Panc1 (cell line): ENCODE measurements at places on chromosomes 6 and 20.

GRCh38 chr6:145816392-145816791, 1.8 kb upstream of the FBXO30 start:
- no peak for DNase-seq

DNA sequence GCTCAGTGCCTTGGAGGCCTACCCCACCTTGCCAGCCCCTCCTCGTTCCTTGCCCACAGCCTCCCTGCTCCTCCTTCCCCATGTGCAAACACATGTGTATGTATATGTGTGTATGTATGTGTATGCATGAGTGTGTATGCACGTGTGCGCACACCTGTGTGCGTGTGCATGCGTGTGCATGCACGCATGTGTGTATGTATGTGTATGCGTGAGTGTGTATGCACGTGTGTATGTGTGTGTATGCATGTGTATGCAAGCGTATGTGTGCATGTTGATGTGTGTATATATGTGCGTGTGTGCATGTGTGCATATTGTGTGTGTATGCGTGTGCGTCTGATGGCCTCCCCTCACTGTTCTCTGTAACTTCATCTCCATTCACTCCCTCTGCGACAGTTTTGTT, 74.7 kb downstream of the SRC start:
- no peak for DNase-seq

GRCh38 chr6:125104425-125104824, 49.1 kb upstream of the TPD52L1 start:
- no peak for DNase-seq

DNA sequence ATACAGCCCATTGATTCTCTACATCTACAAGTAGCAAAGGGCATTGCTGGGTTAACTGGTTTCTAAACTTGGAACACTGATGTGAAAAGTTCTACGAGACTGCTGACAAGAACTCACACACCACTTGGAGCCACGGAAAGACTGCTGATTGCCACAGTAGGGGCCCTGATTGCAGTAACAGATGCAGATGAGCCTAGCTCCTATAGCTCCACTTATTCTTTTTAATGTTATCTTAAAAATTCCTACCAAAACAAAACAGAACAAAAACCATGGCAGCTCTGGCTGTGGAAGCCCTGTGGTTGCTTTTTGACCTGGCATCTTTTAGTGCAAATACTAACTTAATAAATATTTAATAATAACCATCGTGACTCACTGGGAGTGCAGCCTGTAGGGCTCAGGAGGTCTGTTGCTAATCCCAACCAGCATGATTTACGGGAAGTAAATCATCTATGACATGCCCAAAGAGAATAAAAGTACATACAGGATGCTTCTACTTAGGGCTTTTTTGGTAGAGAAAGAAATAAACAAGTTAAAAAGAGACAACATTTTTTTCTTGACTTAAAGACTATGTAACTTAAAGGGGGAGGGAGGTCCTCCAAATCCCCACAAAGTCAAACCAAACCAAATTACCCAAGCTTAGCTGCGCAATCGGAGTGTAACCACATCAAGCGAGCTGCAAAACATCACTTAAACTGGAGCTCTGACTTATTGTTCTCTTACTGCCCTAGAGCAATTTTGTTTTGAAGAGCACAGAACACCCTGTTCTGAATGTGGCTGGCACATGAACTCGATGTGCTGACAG, 87.2 kb downstream of the FKBP5 start:
- no peak for DNase-seq

DNA sequence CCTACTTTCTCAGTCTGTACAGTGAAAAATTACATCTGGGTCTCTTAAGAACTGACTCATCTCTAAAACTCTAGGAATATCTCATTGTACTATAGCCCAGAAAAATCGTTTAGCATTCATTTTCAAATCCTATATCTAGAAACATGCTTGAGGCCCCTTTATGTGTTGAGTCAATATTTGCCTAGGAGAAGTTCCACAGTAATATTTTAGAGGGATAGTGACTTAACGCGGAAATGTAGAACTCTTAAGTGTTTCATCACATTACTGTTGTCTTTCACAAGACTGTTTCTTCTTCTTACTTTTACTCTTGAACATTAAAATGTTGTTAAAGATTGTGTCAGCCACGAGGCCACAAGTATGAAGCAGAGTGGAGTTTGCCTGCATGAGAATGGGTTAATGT, 23.0 kb upstream of the MYLIP start:
- DNase-seq = no peak

- no peak for DNase-seq
Measured at GRCh38 chr20:991850-992249, 10.3 kb downstream of the RSPO4 start.

- no peak for DNase-seq
Measured at GRCh38 chr6:104566411-104566810, 293.3 kb downstream of the HACE1 start.

DNA sequence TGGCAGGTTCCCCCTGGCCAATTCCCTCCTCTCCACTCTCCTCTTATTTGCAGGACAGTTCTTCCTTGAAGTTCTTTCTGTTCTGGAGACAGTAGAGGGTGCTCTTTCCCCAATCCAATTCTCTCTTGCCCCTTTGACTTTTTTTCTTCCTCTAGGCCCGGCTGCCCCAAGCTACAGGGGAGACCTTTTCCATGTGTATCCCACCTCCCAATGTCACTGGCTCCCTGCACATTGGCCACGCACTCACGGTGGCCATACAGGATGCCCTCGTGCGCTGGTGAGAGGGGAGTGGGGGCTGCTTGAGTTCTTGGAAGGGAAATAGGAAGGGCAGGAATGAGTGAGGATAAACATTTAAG, 1.5 kb downstream of the VARS2 start:
- DNase-seq = no peak

DNA sequence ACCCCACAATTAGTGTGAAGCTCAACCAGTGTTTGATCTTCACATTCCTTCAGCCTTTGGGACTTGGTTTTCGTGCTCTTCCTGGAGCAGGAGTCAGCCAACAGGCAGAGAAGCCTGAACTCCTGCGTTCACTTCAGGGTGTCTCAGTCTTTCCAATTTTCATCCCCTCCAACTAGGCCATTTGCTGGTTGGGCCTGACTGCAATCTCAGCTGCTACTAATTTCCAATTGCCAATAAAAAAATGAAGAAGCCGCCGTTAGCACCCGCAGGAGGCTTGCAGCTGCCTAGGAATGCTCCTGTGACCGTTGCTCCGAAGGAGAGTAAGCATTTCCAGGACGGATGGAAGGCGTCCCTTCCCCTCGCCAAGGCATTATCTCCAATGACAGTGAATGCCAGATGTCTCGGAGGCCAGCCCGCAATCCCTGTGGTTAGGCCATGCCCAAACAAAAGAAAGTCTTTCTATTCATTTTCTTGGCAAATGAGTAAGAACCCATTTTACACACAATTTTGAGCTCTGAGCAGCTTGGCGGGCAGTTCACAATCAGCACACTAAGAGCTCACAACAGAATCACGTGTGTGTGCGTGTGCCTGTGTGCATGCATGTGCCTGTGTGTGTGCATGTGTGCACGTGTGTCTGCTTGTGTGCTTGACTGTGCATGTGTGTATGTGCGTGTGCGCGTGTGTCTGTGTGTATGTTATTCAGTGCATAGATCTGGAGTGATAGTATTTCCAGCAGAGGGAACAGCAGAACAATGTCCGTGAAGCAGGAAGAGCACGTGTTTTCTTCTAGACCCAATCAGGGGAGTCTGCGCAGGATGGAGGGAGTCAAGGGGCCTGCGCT, 301.2 kb downstream of the SMOC2 start:
- DNase-seq = no peak

GRCh38 chr6:123990376-123990775, 186.7 kb downstream of the NKAIN2 start:
- DNase-seq = no peak

GRCh38 chr20:37690626-37691369, 3.0 kb upstream of the CTNNBL1 start:
- no peak for DNase-seq

DNA sequence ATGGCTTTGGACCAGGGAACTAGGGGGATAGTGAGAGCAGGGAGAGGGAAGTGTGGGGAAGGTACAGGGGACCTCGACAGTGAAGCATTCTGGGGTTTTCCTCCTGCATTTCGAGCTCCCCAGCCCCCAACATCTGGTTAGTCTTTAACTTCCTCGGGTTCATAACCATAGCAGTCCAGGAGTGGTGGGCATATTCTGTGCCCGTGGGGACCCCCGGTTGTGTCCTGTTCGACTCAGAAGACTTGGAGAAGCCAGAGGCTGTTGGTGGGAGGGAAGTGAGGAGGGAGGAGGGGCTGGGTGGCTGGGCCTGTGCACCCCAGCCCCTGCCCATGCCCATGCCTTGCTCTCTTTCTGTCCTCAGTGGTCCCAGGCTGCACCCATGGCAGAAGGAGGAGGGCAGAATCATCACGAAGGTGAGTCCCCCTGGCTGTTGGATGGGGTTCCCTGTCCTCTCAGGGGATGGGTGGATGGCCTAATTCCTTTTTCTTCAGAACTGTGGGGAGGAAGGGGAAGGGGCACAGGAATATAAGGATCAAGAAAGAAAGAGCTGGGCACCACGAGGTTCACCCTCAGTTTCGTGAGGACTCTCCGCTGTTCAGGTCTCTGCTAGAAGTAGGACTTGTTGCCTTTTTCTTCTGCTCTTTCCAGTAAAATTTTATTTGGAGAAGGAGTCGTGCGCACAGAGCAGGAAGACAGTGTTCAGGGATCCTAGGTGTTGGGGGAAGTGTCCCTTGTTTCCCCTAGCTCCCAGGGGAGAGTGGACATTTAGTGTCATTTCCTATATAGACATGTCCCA, 4.2 kb downstream of the VEGFA start:
- no peak for DNase-seq
